ENCODE measurements at places on chromosomes 6 and 20.
A peak's percentile ranks its signal among the peaks of the same experiment; 100 is the strongest.

GRCh38 chr6:13581700-13582229 is 7.4 kb downstream of the SIRT5 start:
- DNase-seq = no peak

- no peak for DNase-seq
These were observed 296.7 kb downstream of the TFAP2C start for GRCh38 chr20:56925831-56926170.

- DNase-seq = no peak
These were observed 12.6 kb upstream of the BNIP5 start for GRCh38 chr6:36349240-36349639.

GRCh38 chr6:135850882-135851281 is 619 bp upstream of the PDE7B start:
- DNase-seq = no peak

DNA sequence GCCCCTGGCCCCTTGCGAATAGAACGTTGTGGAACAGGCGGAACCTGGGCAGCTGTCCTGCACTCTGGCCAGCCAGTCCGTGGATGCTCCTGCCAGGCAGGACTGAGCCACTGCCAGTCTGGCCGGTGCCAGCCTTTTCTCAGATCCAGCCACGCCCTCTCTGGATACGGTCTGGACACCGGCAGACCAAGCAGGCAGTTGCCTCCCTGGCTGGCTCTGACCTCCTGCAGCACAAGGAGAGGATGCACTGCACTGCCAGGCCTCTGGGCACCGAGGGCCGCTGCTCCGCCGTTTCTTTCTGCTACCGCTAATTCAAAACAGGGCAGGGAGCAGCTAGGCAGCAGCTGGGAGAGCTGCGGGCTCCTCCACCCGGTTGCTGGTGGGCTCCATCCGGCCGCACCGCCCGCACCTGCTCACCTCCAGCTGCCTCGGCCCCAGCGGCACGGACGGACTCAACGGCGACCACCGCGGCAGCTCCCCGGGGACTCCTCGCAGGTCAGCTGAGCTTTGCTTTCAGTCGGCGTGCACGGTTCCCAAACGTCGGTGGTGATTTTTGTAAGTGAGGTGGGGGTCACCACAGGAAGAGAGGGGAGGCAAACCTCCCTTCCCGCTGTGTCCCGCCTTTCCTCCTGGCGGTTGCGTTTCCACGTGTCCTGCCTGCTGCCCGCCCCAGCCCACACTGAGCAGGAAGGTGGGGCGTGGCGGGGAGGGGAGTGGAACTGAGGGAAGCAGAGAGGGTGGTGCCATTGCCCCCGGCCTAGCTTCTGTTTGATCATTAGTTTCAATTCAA is 30.3 kb upstream of the AFDN start:
- no peak for DNase-seq

GRCh38 chr6:57268294-57268640 is 46.2 kb upstream of the RAB23 start:
- no peak for DNase-seq

DNA sequence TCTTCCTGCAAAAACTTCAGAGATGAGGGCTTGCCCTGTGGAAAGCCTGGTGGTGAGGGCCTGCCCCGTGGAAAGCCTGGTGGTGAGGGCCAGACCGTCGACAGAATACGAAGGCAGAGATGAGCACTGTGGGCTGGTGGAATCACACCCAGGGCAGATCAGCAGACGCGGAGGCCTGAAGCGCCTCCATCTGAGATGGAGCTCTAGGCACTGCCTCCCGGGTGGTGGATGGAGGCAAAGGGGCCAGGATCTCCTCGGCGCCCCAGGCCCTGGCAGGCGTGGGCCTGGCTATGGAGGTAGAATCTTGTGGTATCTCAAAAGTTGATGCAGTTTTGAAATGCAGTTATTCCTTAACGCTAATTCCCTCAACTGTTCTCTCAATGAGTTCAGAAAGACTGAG is 104.8 kb downstream of the PSMB1 start:
- DNase-seq = no peak

DNA sequence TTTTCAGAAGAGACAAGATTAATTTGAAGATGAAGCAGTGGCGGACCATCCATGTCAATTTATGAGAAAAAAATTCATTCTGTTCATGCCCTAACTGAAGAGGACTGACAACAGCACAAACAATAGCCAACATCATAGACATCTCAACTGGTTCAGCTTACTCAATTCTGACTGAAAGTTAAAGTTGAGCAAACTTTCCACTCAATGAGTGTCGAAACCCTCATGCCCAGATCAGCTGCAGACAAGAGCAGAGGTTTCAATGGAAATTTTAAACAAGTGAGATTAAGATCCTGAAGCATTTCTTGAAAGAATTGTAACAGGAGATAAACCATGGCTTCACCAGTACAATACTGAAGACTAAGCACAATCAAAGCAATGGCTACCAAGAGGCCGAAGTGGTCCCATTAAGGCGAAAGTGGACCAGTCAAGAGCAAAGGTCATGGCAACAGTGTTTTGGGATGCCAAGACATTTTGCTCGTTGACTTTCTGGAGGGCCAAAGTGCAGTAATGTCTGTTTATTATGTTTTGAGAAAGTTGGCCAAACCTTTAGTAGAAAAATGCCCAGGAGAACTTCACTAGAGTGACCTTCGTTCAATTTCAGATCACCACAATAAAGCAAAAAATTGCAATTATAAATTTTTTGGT is 6.1 kb upstream of the SFT2D1 start:
- DNase-seq = no peak

GRCh38 chr6:85015396-85015990 is 251.1 kb upstream of the TBX18 start:
- peak; percentile 77 for DNase-seq

DNA sequence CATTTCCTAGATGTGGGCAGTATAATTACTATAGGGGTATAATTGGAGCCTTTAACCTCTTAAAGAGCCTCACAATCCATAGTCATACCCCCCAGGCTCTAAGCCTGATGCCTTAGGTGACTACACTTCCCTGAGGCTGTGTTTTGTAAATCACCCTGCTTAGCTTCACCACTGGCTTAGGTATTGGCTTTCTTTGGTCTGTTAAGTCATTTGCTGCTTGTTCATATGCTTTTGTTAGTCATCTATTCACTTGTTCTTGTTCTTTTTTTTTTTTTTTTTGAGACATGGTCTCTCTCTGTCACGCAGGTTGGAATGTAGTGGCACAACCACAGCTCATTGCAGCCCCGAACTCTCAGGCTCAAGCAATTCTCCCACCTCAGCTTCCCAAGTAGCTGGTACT is 26.7 kb downstream of the KAT14 start:
- DNase-seq = no peak

- no peak for DNase-seq
These were observed 24.5 kb upstream of the POPDC3 start for GRCh38 chr6:105204331-105204730.

GRCh38 chr20:41848180-41848579 is 230.0 kb upstream of the CHD6 start:
- no peak for DNase-seq

GRCh38 chr6:54252916-54253315 is 55.3 kb upstream of the TINAG start:
- no peak for DNase-seq

GRCh38 chr6:125293587-125293986 is 8.2 kb downstream of the HDDC2 start:
- no peak for DNase-seq

DNA sequence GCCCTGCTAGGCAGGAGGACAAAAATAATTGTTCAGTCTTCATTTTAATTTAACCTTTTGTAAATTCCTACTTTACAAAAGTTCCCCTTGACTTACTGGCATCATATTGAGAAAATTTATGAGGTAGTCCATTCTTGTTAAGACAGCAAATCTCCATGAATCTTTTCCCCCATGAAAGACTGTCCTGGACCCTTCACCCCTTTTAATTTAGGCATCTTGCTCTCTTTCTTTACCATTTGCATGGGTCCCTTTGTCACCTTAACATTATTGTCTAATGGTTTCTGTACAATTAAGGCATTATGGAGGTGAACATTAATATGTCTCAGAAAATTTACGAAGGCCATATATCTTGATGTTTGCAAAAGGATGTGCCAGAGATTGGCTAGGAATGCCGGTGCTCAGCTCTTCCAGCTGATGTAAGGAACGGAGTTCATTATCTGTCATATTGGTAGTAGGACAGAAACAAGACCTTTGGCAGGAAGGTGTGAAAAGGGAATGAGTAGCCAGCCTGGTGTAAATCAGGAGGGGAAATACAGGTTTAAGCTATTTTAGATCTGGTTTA is 382.8 kb upstream of the TSHZ2 start:
- no peak for DNase-seq

- DNase-seq = no peak
These were observed 183.7 kb downstream of the MBOAT1 start for GRCh38 chr6:20028562-20028961.

DNA sequence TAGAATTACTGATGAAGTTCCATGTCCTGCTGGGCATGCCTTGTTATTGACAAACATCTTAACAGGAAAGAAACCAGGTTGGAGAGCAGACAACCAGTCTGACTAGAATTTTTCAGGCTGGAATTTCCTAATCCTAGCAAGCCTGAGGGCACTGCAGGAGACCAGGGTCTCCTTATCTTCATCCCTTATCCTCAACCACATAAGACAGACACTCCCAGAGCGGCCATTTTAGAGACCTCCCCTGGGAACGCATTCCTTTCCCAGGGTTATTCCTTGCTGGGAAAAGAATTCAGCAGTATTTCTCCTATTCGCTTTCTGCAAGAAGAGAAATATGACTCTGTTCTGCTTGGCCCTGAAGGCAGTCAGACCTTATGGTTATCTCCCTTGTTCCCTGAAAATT is 803.7 kb downstream of the GRIK2 start:
- DNase-seq = no peak

- DNase-seq = peak; percentile 75
These were observed 211.6 kb upstream of the ZNF184 start for GRCh38 chr6:27684264-27685211.
